GM10248 (cell line): ENCODE measurements at places on chromosomes 13 and 19.

DNA sequence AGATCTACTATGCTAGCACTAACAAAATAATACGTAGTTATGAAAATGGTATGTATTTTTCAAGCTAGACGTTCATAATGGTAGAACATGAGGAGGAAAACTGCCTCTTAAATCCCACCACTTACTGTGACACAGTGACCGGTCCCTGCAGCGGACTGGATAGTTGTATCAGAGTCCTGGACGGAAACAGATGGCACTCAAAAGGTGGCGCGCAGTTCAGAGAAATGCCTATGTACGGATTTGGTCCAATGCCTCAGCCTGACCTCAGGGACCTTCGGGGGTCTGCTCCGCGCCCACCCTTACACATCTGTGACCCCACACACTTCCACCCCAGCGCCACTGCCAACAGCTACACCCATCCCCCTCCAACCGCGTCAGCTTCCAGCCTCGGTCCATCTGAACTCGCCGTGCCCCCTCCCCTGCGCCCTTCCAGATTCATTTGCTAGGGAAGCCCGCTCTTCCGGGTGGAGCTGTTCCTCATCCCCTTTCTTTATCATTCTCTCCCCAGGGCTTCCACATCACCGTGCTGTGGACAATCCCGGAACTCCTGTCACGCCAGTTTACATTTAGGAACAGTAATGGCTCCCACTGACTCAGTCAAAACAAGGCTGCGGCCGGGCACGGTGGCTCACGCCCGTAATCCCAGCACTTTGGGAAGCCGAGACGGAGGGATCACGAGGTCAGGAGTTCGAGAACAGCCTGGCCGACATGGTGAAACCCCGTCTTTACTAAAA lies 792 bp upstream of the LENG8 start:
- no peak for DNase-seq

- DNase-seq: no peak
Measured at GRCh38 chr19:24052811-24053210, 34.2 kb upstream of the ZNF254 start.

DNA sequence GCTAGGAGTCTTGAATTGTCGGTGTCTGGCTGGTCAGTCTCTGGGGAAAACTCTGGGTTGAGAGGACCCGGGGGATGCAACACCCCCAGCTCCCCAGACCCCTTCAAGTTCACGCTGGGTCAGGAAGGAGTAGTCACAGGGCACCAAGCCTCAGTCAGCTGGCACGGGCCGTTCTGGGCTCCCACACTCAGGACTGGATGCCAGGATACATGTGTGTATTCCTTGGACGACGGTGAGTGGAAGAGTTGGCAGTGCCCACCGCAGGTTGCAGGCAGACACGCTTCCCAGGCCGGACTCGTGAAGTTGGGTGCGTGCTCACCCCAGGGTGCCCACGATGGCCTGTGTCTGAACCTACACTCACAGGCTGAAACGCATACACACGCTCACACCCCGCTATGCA lies 5.5 kb downstream of the GADD45B start:
- DNase-seq: no peak

GRCh38 chr13:112984501-112984900 lies 15.5 kb downstream of the MCF2L start:
- no peak for DNase-seq

DNA sequence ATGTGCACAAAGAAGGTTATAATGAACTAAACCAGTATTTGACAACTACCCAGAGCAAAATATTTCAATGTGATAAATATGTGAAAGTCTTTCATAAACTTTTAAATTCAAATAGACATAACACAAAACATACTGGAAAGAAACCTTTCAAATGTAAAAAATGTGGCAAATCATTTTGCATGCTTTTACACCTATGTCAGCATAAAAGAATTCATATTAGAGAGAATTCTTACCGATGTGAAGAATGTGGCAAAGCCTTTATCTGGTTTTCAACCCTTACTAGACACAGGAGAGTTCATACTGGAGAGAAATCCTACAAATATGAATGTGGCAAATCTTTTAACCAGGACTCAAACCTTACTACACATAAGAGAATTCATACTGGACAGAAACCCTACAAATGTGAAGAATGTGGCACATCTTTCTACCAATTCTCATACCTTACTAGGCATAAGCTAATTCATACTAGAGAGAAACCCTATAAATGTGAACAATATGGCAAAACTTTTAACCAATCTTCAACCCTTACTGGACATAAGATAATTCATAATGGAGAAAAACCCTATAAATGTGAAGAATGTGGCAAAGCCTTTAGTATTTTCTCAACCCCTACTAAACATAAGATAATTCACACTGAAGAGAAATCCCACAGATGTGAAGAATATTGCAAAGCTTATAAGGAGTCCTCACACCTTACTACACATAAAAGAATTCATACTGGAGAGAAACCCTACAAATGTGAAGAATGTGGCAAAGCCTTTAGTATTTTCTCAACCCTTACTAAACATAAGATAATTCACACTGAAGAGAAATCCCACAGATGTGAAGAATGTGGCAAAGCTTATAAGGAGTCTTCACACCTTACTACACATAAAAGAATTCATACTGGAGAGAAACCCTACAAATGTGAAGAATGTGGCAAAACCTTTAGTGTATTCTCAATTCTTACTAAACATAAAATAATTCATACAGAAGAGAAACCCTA lies 26.4 kb downstream of the ZNF493 start:
- no peak for DNase-seq
